ENCODE measurements at places on chromosomes 1 and 21. TPM values are rescaled to one million over a fixed set of nuclear protein-coding genes. Genes with fewer than 3 reads are reported as not detected.

DNA sequence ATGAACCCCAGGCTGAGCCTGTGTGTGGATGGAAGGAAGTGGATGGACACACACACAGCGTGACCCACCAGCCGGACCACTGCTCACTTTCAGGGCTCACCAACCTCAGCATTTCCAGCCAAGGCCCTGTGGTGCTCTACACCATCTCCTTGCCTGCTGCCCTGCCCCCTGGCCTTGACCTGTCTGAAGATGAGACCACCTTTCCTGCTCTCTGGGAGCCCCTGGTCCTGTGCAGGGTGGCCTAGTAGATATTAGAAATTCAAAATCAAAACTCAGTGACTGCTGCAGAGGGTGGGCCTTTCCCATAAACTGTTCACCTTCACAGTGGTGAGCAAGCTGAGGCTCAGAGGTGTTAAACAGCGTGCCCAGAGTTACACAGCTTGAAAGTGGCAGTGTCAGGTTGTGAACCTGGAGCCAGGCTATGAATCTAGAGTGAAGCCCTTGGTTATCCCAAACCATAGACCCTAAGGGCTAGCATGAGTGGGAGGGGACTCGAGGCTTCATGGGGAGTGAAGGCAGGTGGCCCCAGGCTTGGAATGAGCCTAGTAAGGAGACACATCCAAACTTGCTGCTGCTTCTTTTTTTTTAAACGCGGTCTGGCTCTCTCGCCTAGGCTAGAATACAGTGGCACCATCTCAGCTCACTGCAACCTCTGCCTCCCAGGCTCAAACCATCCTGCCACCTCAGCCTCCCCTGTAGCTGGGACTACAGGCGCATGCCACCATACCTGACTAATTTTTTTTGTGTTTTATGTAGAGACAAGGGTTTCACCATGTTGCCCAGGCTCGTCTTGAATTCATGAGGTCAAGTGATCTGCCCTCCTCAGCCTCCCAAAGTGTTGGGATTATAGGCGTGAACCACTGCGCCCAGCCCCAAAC lies 41.5 kb downstream of the MAN1C1 start:
- no peak for ATAC-seq

GRCh38 chr1:174040387-174040786 lies 18.2 kb upstream of the RC3H1 start:
- ATAC-seq: peak; percentile 77

- ATAC-seq: peak; percentile 43
Observed at GRCh38 chr1:223670458-223671159, 5.1 kb upstream of the CAPN8 start.

- peak; percentile 56 for ATAC-seq
Observed at GRCh38 chr1:198449727-198450433, 90.6 kb downstream of the ATP6V1G3 start.

The RHCE gene
- total RNA-seq: 0.76 TPM

Measured in esophagus mucosa (tissue), 1 donor.